ENCODE measurements at places on chromosomes 16 and 17.

- no peak for DNase-seq
Observed at GRCh38 chr16:57640185-57640584, 11.8 kb downstream of the ADGRG1 start.

- DNase-seq, result no peak
Observed at GRCh38 chr17:77426676-77427386, 286.1 kb downstream of the SEC14L1 start.

GRCh38 chr16:6684076-6684673 lies 648.5 kb upstream of the RBFOX1 start:
- no peak for DNase-seq

- no peak for DNase-seq
Observed at GRCh38 chr16:9836118-9836736, 346.0 kb downstream of the GRIN2A start.

DNA sequence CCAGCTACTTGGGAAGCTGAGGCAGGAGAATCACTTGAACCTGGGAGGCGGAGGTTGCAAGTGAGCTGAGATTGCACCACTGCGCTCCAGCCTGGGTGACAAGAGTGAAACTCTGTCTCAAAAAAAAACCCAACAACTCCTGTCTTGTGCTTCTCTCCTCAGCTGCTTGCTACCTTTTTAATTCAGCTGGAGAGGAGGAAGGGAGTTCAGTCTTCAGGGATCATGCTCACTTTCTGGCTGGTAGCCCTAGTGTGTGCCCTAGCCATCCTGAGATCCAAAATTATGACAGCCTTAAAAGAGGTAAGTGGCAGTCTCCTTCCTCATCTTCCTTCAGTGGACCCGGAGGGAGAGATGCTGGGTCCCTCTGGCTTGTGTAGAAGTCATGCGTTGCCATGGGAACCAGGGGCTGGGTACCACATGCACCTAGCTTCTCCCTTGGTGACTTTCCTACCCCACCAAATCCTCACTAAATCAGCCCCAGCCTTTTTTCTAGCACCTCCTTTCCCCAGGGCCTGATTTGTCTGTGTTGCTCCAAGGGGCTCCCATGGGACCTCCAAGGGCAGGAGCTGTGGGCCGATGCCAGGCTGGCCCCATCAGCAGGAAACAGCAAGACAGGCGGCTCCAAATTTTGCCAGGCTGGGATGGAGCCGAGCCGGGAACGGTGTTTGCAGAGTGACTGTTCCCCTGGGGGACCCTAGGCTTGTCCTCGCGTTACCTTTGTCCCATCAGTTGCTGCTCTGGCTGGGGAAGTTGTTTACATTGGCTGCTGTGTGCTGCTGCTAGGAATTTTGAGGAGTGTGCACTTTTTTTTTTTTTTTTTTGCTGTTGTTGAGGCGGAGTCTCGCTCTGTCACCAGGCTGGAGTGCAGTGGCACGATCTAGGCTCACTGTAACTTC lies 65.2 kb downstream of the ABCC1 start:
- no peak for DNase-seq

- no peak for DNase-seq
Observed at GRCh38 chr16:74749291-74750055, 25.1 kb downstream of the FA2H start.

DNA sequence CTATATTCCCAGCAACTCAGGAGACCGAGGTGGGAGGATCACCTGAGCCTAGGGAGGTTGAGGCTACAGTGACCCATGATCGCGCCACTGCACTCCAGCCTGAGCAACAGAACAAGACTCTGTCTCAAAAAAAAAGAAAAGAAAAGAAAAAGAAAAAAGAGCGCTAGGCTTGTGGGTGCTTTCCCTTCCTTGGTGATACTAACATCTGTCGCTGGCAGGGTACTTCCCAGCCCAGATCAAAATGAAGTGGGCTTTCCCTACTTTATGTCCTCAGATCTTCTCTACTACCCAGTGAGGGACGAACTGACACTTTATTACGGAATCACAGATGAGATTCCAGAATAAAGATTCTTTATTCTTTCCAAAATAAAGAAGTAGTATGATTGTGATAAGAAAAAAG lies 103.8 kb upstream of the NOL11 start:
- DNase-seq, result no peak

DNA sequence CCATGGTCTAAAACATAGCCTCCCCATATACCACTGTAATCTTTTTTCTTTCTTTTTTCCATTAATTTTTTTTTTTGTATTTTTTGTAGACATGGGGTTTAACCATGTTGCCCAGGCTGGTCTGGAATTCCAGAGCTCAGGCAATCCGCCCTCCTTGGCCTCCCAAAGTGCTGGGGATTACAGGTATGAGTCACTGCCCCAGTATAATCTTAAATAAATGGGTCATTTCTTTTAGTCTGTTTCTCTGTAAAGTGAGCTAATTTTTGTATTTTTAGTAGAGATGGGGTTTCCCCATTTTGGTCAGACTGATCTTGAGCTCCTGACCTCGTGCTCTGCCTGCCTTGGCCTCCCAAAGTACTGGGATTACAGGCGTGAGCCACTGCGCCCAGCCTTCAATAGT lies 5.7 kb upstream of the NME1 start:
- no peak for DNase-seq

GRCh38 chr17:65533056-65533745 lies 28.2 kb downstream of the AXIN2 start:
- no peak for DNase-seq

GRCh38 chr17:82670661-82671450 lies 22.6 kb upstream of the WDR45B start:
- no peak for DNase-seq

- no peak for DNase-seq
Observed at GRCh38 chr17:82615084-82616020, 32.9 kb downstream of the WDR45B start.

GRCh38 chr17:57783338-57783742 lies 38.2 kb upstream of the CCDC182 start:
- peak; percentile 44 for DNase-seq

DNA sequence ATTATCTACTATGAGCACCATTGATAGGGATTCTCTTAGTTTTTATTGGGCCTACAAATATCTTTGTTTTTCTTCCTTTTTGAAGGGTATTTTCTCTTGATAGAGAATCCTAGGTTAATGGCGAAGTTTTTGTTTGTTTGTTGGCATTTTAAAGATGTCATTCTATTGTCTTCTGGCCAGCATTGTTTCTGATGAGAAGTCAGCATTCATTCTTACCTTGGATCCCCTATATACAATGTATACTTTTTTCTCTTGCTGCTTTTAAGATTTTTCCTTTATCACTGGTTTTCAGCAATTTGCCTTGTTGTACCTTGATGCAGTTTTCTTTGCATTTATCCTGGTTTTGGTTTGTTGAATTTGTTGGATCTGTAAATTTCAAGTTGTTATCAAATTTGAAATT lies 130.1 kb downstream of the TOX3 start:
- no peak for DNase-seq

- DNase-seq, result no peak
Observed at GRCh38 chr16:31177136-31177535, 2.8 kb upstream of the FUS start.

GRCh38 chr17:19553036-19553435 lies 19.4 kb downstream of the SLC47A1 start:
- no peak for DNase-seq

DNA sequence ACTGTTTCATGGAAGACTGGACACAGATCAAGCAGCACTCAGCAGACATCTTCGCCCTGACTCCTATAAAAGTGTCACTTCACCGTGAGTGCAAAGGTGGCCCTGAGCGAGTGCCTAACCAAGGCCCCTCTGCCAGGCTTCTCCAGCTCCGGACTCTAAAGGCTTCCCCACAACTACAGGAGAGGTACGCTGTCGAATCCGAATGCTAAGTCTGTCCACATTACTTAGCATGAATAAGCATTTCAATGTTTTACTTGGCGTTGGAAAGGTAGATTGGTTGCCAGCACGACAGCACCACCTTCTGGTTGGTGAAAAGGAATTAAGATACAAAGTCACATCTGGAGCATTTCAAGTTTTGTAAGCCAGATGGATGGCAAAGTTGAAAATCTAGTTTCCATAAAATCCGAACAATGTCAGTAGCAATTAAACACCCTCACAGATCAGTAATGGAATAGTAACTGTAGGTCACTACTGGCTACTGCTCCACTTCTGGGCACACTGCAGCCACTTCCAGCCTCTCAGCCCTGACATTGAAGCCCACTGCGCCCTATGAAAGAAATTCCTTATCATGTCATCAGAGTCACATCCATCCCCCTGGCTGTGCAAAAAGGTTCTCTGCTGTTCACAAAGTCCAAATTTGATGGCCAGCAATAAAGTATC lies 100.9 kb downstream of the PARN start:
- no peak for DNase-seq

DNA sequence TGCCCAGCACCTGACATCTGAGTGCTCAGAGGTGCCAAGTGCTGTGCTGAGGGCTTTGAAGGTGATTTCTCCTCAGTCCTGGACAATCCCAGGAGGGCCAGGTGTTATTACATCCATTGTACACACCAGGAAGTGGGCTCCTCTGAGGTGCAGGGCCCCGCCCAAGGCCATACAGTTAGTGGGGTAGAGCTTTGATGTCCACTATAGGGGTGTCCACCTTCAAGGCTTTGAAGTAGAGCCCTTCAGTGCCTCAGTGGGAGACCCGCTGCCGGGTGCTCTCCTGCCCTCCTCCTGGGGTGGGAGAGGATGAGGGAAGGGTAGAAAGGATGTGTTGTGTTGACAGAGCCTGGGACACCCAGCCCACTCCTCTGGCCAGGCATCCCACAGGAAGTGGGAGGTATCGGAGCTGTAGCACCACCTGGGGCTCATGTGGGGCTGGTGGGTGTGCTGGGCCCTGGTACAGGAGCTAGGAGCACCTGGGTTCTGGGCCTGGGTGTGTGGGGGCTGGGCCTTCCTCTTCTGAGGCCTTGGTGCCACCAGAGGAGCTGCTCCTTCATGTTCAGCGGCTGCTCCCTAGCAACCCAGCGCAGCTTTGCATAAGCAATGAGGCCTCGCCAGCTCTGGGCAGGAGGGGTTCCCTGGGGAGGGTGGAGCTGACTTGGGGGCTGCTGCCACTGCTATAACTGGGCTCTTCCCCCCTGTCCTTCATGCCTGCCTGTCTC lies 7.4 kb downstream of the LASP1 start:
- DNase-seq, result no peak

DNA sequence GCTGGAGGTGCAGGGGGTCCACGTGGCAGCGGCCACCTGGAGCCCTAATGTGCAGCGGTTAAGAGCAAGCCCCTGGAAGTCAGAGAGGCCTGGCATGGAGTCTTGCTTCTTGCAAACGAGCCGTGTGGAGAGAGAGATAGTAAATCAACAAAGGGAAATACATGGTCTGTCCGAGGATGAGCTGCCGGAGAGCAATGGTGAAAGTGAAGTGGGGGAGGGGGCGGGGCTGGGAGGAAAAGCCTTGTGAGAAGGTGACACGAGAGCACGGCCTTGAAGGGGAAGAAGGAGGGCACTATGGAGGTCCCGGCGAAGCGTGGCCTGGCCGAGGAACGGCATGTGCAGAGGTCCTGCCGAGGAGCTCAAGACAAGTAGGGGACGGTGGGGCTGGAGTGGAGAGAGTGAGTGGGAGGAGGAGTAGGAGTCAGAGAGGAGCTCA lies 6.0 kb upstream of the SERPINF1 start:
- DNase-seq, result no peak

DNA sequence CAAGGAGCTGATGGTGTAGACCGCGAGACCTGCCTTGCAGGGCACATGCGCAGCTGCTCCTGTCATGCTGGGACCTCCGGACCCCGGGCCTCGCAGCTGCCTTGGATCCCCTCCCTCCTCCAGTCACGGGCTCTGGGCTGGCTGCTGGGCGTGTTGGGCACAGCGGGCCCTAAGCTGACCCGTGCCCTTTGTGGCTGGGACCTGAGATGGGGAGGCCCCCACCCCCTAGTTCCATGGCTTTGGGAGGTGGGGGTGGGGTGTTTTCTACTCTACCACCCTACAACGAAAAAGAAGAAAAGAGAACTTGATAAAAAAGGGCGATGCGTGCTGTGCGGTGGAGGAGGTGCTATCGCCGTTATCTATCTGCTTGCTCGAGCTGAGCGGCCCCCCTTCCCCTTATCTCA lies 14.5 kb downstream of the ZFPM1 start:
- no peak for DNase-seq

GRCh38 chr16:22141767-22142166 lies 20.5 kb upstream of the SDR42E2 start:
- no peak for DNase-seq

DNA sequence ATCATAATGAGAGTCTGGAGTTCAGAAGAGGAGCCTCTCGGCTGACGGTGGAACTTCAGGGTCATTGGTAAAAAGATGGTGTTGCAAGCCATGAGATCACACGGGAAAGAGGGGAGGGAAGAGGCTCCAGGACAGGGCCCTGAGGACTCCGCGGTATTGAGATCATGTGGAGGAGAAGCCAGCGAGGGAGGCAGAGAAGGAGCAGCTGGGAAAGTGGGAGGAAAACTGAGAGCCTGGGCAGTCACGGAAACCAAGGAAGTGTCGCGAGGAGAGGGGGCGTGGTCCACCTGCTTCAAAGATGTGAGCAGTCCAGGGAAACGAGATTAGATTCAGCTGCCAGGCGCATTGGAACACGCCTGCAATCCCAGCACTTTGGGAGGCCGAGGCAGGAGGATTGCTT lies 27.7 kb upstream of the SBK1 start:
- no peak for DNase-seq

- DNase-seq, result no peak
Observed at GRCh38 chr16:74771656-74772315, 2.8 kb downstream of the FA2H start.

DNA sequence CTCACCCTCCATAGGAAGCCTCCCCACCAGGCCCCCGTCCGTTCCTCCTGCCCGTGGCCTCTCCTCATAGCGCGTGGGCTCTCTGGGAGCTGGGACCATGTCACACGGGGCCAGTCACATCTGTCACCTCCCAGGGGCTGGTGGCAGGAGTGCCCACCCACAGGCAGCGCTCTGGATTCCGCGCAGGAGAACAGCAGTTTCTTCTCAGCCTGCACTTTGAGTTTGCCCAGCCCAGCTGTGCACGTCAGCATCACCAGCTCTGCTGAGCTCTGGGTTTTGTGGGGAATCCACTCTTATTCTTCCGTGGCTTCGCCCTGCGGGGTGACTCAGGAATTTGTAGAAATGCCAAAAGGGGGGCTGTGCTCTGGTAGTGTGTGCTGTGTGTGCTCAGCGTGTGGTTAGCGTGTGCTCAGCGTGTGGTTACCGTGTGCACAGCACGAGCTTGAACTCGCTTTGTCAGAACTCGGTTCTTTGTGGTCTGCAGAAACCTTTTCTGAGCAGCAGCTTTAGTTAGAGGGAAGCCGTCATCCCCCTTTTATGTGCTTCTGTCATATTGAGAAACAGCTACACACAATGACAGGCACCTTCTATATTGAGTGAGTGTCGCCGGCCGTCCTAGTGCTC lies 3.2 kb downstream of the ACSF3 start:
- DNase-seq, result peak; percentile 29
